ENCODE measurements at places on chromosomes 4 and X.

GRCh38 chrX:103846386-103846785 is 14.3 kb upstream of the RAB9B start:
- H3K36me3 ChIP-seq = no peaks in the 10 kb centered on the region
- no peaks in the 10 kb centered on the region for H3K4me1 ChIP-seq
- H3K27ac ChIP-seq = no peak overlapping the region
- H3K27me3 ChIP-seq = no peaks in the 10 kb centered on the region
- DNase-seq = no peak
- no peak overlapping the region for H3K4me3 ChIP-seq

DNA sequence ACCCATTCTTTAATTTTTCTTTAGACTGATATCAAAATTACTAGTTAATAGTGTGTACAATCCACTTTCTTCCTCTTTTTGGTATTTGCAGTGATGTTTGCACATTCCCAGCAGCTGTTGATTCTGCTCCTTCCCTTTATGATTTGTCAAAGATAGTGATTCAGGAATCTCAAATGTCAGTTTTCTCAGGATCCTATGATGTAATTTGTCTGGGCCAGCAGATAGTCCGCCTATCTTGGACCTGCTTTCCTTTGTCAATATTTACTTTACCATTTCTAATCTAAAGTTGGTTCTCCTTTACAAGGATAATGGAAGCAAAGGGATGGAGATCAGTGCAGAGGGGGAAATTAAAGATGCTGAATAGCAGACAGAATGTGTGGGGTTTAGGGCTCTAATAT is 122.1 kb downstream of the REELD1 start:
- DNase-seq = no peak
- H3K4me3 ChIP-seq = no peak overlapping the region
- peaks cover 2% of the 10 kb centered on the region for H3K4me1 ChIP-seq
- H3K36me3 ChIP-seq = no peaks in the 10 kb centered on the region

DNA sequence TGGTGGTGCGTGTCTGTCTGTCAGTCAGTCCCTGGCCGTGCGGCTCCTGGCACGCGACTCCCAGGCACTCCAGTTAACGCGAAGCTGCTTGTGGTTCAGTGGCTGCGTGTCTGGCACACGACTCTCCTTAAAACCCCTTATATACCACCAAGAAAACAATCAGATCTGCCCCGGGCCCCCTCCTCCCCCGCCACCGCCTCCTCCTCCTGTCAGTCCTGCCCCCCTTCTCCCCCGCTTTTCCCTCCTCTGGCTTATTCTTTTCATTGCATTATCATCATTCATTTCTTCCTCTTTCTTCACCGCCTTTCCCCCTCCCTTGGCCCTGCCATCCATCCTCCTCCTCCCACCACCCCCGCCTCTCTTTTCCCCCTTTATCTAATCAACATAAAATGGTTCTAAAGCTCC is at the start of gene NEUROG2:
Gene NEUROG2, minus strand, starts transcription at position 115 of the 405 bp plus-strand sequence. CDS start 705 bp downstream, outside the sequence.
- H3K4me1 ChIP-seq = peaks cover 37% of the 10 kb centered on the region
- peak within 1 kb of the TSS; percentile 99 for H3K4me3 ChIP-seq
- peak within 1 kb of the TSS; percentile 55 for H3K27ac ChIP-seq
- no peak for DNase-seq

GRCh38 chr4:118798658-118799057 is 37.3 kb downstream of the SEC24D start:
- no peak for DNase-seq
- H3K36me3 ChIP-seq = peaks cover 32% of the 10 kb centered on the region
- H3K4me1 ChIP-seq = no peaks in the 10 kb centered on the region
- no peak overlapping the region for H3K4me3 ChIP-seq

DNA sequence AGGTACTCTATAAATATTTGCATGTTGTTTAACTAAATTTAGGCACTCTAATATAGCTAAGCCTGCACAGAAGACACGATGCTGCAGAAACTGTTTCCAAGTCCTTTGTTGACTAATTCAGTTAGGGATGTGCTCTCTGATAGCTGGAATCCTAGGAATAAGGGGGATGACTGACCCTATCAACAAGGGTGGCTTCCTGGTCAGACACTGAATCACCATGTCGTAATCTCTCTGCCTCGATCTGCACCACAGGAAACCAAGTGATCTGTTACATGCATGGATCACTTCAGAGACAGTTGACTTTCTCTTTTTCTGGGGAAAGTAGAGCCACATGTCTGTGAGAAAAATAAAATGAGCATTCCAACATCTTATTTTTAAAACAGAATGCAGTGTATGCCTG is 169.1 kb downstream of the GUCY2F start:
- no peaks in the 10 kb centered on the region for H3K27me3 ChIP-seq
- no peak for DNase-seq
- no peaks in the 10 kb centered on the region for H3K36me3 ChIP-seq

GRCh38 chr4:149735796-149736195 is 79.8 kb downstream of the IQCM start:
- no peak for DNase-seq
- no peaks in the 10 kb centered on the region for H3K4me1 ChIP-seq
- no peak overlapping the region for H3K27ac ChIP-seq
- no peak overlapping the region for H3K4me3 ChIP-seq

DNA sequence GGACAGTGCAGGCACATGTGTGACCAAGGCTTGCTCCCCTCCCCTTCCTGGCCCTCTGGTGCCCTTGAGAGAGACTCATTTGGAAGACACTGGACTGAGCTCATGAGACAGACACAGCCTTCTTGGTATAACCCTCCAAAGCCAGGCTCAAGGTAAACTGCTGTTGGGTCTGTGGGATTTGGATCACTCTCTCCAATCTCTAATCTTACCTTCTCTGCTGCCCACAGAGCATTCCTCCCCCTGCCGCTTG is 105.0 kb upstream of the MAMLD1 start:
- H3K4me3 ChIP-seq = no peak overlapping the region
- H3K27ac ChIP-seq = no peak overlapping the region
- H3K27me3 ChIP-seq = no peaks in the 10 kb centered on the region
- no peak for DNase-seq
- H3K4me1 ChIP-seq = peaks cover 2% of the 10 kb centered on the region
- no peaks in the 10 kb centered on the region for H3K36me3 ChIP-seq

- peak overlapping the region; percentile 60 for H3K27ac ChIP-seq
- peaks cover 26% of the 10 kb centered on the region for H3K36me3 ChIP-seq
- no peak overlapping the region for H3K4me3 ChIP-seq
- H3K4me1 ChIP-seq = no peaks in the 10 kb centered on the region
- H3K27me3 ChIP-seq = no peaks in the 10 kb centered on the region
Observed at GRCh38 chrX:53547668-53548067, 113.5 kb upstream of the HSD17B10 start.

- DNase-seq = no peak
- no peaks in the 10 kb centered on the region for H3K36me3 ChIP-seq
Observed at GRCh38 chr4:7423391-7423790, 11.3 kb downstream of the PSAPL1 start.

DNA sequence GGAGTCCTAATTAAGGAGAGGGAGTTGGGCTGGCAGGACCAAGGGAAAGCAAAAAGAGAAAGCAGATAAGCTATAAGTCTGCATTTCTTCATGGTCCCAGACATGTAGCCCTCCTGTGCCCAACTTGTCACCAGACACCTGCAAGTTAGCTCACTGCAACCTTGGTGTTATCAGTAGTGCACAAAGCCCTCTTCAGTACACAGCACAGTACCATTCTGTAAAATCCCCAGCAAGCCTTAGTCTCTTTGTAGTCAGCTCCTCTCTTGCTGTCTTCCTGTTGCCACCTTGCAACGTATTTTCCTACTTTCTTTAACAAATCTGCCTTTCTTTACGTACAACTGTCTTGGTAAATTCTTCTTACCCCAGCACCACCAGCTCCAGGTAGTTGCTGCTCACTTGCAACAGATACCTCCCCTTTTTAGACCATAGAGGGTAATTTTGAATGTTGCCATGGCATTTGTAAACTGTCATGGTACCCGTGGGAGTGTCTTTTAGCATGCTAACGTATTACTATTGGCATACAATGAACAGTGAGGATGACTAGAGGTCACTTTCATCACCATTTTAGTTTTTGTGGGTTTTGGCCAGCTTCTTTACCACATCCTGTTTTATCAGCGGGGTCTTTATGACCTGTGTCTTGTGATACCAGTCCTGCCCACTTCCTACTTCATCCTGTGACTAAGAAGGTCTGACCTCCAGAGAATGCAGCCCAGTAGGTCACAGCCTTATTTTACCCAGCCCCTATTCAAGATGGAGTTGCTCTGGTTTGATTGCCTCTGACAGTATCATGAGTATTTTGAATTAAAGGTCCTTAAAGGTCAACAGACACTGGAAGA is 28.3 kb upstream of the AP1S2 start:
- peak overlapping the region; percentile 69 for H3K4me3 ChIP-seq
- no peak for DNase-seq
- peaks cover 5% of the 10 kb centered on the region for H3K36me3 ChIP-seq
- H3K4me1 ChIP-seq = peaks cover 20% of the 10 kb centered on the region
- no peaks in the 10 kb centered on the region for H3K27me3 ChIP-seq

- no peaks in the 10 kb centered on the region for H3K4me1 ChIP-seq
- peaks cover 38% of the 10 kb centered on the region for H3K36me3 ChIP-seq
- H3K4me3 ChIP-seq = no peak overlapping the region
- no peaks in the 10 kb centered on the region for H3K27me3 ChIP-seq
- no peak overlapping the region for H3K27ac ChIP-seq
Observed at GRCh38 chr4:16255730-16256129, 29.5 kb upstream of the TAPT1 start.

DNA sequence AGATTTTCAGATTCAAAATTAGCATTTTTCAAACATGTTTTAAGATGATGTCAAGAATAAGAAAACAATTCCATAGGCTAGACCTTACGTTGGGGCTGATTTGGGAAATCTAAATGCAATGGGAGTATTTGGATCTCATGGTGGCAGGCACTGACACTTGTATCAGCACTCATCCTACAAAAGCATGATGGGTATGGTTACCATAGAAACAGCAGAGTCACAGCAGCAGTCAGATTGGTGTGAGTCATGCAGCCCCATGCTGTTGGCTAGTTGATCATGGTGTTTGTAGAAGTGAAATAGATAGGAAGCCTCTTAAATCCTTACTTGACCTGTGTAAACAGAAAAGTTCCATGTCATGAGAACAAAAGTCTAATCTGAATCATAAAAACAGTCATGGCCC is 1637.3 kb upstream of the PABPC4L start:
- no peaks in the 10 kb centered on the region for H3K36me3 ChIP-seq

- peaks cover 11% of the 10 kb centered on the region for H3K27me3 ChIP-seq
- no peaks in the 10 kb centered on the region for H3K36me3 ChIP-seq
- no peak overlapping the region for H3K4me3 ChIP-seq
- no peak overlapping the region for H3K27ac ChIP-seq
- H3K4me1 ChIP-seq = peaks cover 3% of the 10 kb centered on the region
Observed at GRCh38 chrX:39772057-39772832, 325.5 kb downstream of the BCOR start.

DNA sequence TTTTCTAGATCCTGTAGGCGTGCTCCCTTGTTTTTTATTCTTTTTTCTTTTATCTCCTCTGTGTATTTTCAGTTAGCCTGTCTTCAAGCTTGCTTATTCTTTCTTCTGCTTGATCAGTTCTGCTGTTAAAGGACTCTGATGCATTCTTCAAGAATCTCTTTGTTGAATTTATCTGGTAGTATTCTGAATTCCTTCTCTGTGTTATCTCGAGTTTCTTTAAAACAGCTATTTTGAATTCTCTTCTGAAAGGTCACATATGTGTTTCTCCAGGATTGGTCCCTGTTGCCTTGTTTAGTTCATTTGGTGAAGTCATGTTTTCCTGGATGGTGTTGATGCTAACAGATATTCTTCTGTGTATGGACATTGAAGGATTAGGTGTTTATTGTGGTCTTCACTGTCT is 15.3 kb downstream of the RAB33B start:
- no peak overlapping the region for H3K27ac ChIP-seq
- H3K4me3 ChIP-seq = no peak overlapping the region
- H3K4me1 ChIP-seq = peaks cover 20% of the 10 kb centered on the region
- no peak for DNase-seq

DNA sequence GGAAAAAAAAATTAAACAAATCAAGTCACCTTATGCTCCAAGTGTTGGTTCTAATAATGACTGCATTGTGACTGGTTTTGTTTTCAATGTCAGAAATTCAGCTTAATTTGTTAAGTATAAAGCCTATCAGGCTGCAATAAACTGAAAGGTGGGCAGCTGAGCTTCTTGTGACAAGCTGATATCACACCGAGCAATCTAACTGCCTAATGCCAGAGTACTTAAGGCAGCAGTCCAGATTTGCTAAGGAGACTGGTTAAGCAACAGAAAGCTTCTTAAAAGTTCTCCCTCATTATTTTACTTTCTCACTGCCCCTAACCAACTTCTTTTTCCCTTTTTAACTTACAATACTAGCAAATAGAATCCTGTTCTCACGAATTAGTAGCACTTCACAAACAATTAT is 201.0 kb downstream of the MAB21L2 start:
- no peak overlapping the region for H3K27ac ChIP-seq
- peaks cover 4% of the 10 kb centered on the region for H3K4me1 ChIP-seq
- no peak overlapping the region for H3K4me3 ChIP-seq
- no peak for DNase-seq

DNA sequence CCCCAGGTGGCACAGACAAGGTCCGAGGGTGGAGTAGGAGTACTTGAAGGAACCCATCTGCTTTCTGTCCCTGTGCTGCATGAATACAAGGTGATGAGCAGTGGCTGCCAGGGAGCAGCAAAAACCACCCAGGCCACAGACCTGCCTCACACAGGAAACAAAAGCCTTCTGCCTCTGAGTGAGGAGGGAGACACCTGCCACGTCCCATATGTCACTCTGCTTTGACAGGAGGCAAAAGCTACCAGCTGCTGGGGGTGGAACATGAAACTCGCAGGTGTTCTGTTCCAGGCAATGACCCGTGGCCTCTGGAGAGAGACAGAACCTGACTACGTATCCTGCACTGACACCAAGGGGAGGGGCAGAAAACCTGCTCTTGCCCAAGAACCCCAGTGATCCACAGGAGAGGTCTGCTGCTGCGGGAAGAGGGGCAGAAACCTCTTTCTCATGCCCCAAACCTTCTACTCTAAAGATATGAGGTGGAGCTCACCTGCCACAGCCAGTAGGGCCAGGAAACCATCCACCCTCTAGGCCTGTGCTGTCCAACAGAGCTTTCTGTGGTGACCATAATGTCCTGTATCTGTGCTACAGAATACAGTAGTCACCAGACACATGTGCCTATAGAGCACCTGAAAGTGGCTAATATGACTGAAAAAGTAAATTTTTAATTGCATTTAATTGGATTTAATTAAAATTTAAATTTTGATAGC is 172.9 kb downstream of the PRDM5 start:
- H3K27me3 ChIP-seq = no peaks in the 10 kb centered on the region
- no peak overlapping the region for H3K27ac ChIP-seq
- H3K4me1 ChIP-seq = no peaks in the 10 kb centered on the region
- DNase-seq = no peak
- no peaks in the 10 kb centered on the region for H3K36me3 ChIP-seq

DNA sequence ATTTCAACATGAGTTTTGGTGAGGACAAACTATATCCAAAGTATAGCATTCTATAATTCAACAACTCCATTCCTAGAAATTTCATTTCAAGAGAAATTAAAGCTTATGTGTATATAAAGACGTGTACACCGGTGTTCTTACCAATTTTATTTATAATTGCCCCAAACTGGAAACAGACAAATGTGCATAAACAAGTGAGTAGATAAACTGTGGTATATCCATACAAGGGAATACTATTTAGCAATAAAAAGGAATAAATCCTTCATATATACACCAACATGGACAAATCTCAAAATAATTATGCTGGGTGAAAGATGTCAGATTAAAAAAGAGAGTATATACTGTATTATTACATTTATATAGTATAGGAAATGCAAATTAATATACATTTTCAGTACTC is 19.9 kb downstream of the HNRNPH2 start:
- no peak overlapping the region for H3K27ac ChIP-seq
- H3K4me3 ChIP-seq = no peak overlapping the region
- H3K4me1 ChIP-seq = peaks cover 4% of the 10 kb centered on the region
- no peak for DNase-seq
- H3K36me3 ChIP-seq = peaks cover 18% of the 10 kb centered on the region

- H3K27ac ChIP-seq = peak overlapping the region; percentile 95
- H3K4me1 ChIP-seq = peaks cover 29% of the 10 kb centered on the region
- H3K36me3 ChIP-seq = no peaks in the 10 kb centered on the region
- no peak overlapping the region for H3K4me3 ChIP-seq
- no peak for DNase-seq
Observed at GRCh38 chrX:118717678-118718391, 9.6 kb upstream of the IL13RA1 start.

Data from memory B cell (primary cell).